ENCODE measurements at places on chromosomes 11 and 22. TPM values are rescaled to one million over a fixed set of nuclear protein-coding genes. Genes with fewer than 3 reads are reported as not detected.
A peak's percentile ranks its signal among the peaks of the same experiment; 100 is the strongest.

GRCh38 chr22:44761025-44761424 lies 8.7 kb downstream of the ARHGAP8 start:
- DNase-seq, result no peak

GRCh38 chr11:15161790-15162189 lies 47.1 kb downstream of the INSC start:
- no peak for DNase-seq

DNA sequence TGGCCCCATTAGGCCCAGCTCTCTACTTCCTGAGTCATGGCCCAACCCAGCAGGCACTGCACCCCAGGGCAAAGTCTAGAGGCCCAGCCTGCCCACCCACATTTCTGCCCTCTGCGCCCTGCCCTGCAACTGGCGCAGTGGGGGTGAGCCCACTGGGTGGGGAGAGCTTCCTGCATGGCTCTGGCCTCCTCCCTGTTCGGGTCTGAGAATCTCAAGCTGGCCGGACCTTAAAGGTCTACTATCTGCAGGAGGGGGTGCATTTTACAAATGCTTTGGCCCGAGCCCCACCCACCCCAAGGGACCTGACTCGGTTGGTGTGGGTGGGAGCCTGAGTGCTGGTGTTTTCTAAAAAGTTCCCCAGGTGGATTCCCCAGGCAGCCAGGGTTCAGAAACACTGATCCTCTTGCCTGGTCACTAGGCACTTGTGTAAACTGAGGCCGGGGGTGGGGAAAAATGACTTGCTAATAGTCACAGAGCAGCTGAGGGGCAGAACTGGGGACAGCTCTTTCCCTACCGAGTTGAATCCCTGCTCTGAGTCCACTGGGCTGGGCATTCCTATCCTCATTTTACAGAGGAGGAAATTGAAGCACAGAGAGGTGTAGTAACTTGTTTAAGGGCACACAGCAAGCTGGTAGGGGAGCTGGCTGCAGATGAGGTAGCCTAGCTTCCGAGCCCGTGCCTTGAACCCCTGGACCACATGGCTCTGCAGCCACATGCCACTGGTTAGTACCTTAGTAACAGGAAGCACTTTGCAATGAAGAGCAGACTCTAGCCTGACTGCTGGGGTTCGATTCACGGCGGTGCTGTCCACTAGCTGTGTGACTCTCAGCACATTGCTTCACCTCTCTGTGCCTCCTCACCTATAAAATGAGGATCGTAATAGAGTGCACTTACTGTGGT lies 36.3 kb downstream of the CD82 start:
- DNase-seq, result no peak

GRCh38 chr11:21912285-21912684 lies 280.6 kb upstream of the ANO5 start:
- no peak for DNase-seq

DNA sequence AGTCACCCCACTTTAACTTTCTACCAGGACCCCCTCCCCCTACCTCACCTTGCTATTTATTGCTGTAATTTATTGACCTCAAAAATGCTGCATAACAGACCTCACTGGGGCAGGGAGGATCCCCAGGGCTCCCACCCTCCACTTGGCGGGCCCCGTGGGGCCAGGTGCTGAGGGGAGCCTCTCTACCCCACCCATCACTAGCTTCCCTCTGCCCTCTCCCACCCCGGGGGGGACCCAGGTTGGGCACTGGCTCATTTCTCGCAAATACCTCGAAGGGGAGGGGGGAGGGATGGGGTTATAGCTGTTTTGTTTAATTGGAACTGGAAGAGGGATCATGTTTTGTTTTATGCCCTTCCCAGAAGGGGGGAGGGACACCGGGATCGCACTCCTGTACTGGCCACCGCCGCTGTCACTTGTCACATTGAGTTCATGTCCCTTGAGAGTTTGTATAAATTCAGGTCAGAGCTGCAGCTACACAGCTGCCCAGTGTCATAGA lies 16.3 kb upstream of the TMEM191C start:
- DNase-seq, result no peak

GRCh38 chr11:86810288-86810687 lies 9.9 kb downstream of the PRSS23 start:
- no peak for DNase-seq

GRCh38 chr11:3914805-3915204 lies 59.3 kb downstream of the STIM1 start:
- DNase-seq, result peak; percentile 20

DNA sequence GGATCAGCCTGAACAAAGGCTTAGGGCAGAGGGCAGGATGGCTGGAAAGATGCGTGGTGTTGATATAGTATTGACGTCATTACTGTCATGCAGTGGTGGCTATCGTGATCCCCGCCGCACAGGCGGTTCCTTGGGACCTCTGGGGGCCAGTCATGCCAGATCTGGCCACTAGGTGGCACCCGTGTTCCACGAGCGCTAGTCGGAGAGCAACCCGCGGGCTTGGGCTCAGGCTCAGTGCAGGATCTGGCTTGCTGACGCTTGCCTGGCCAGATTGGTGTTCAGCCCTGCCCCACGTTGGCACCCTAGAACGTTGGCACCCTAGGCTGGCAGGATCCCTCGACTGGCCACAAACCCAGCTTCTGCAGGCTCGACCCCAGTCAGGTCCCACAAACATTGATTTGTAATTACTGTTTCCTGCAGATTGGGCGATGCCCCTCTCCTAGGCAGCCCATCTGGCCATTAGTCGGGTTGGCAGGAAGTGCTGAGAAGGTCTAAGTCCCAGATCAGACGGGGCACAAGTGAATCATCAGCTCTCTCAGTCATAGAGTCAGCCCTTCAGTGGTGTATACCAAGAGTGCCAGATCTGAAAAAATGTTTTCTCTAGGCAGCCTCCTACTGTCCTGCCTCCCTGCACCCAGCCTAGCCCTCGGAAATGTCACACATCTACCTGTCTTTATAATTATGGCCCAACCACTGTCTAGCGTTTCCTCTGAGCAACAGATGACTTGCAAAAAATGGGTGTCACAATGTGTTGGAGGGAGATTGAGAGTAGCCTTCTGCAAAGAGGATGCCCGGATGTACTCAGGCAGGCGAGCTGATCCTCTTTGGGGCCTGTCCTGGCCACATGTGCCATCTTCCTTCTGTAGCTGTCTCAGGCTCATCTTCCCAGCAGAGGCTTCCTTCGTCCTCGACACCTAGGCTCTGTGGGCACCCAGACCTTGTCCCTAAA lies 315.3 kb downstream of the TMEM135 start:
- peak; percentile 86 for DNase-seq

DNA sequence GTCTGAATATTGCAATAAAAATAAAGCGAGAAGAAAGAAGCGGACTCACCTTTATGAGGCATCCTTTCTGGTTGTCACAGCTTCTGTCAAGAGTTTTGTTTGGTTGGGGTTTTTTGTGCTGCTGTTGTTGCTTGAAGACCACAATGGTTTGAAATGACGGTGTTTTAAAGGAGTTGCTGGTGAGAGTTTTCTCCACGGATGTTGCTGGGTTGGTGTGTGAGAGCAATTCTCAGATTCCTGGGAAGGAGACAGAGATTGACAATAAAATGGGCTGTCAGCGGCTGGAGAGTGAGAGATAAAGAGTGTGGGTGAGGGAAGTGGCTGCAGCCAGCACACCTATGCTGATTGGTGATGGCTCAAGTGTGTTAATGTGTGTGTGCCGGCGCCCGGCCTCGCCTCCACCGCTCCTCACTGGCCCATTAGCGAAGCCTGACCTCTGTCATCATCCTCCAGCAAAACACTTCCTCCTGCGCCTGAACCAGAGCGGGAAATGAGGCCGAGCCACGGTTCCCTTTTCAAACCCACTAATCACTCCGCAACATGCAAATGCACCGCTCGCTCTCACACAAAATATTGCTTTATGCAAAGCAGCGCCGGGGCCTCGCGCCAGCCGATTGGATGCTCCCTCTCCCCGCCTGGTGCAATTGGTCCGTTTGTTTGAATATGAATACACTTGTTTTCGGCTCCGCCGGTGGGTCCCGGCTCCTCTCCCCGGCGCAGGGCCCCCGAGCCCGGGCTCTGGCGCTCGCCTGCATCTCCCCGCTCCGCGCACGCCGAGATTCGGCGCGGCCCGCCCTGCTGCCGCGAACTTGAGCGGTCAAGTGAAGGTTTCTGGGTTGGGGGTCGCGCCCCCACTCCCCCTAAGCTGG lies at the start of gene PAX6:
PAX6 (minus strand) TSS at position 544 of the 869 bp plus-strand sequence. CDS start 4,911 bp downstream, outside the sequence.
- peak; percentile 78 for DNase-seq

DNA sequence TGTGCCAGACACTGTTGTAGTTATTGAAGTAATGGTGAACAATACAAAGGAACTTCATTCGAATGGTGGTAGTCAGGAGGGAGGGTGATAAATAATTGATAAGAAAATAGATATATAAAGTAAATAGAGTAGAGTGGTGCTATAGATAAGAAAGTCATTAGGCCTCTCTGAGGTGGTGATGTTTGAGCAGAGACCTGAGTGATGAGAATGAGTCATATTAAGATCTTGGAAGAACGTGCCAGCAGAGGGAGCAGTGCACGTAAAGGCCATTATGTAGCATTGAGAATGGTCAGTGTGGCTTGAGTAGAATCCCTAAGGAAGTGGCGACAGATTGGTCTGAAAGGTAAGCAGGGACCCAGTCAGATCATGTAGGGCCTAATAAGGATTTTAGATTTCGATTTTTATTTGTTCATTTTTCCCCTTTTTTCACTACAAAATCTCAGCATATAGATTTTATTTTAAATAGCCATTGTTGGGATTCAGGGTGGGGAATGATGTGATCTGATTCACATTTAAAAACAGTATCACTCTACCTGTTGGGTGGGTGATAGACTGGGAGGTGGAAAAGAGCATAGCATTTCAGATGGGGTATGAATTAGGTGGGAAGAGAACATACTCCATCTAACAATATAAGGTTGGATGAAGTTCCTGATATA lies 44.7 kb downstream of the CCDC90B start:
- DNase-seq, result peak; percentile 73

- no peak for DNase-seq
Measured at GRCh38 chr22:46008836-46009596, 32.1 kb upstream of the WNT7B start.

- no peak for DNase-seq
Measured at GRCh38 chr11:87263979-87264378, 226.2 kb downstream of the TMEM135 start.

DNA sequence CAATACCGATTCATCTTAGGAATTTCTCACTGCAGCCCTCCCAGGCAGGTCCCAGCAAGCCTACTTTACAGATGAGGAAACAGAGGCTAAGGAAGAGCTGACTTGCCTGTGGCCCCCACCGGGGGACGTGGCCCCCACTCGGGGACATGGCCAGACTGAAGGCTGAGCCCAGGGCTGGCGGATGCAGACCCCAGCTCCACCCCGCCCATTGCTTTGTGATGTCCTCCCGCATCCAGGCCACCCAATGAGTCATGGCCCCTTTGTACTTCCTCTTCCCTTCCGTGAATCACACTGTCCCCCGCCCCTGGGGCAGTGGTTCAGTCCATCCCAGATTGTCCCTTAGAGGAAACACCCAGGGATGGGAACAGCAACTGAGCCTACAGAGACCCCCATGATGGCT lies 116.0 kb upstream of the ANO1 start:
- DNase-seq, result peak; percentile 79

- peak; percentile 32 for DNase-seq
Measured at GRCh38 chr11:94780432-94780831, 12.3 kb downstream of the AMOTL1 start.

DNA sequence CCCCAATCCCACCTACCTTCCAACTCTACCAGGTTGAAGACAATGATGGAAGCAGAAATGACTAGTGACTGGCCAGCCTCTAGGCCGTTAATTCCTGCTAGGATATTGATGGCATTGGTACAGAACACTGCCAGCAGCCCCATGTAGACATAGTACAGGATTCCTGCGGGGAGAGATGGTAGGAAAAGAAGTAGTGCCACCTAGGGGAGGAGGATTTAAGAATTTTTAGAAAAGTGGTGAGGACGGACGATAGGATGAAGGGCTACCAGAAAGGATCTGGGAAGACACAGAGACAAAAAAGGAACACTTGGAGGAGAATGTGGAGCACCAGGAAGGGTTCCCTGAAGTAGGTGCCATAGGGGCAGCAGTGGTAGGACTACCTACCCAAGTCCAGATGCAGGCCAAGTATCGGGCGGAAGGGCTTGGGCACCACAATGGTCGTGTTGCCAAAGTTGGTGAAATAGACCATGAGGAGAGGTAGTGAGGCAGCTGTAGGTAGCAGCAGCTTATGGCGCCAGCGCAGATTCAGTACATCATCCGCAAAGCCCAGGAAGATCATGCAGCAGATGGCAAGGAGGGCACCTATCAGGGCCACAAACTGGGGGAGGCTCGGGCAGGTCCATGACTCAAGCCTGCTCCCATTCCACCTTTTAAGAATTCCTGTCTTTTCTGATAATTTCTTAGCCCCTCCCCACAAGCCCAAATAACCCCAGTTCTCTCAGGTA lies 1.2 kb downstream of the DPAGT1 start:
- peak; percentile 68 for DNase-seq

GRCh38 chr11:124746621-124747243 lies 5.3 kb downstream of the VSIG2 start:
- DNase-seq, result peak; percentile 91

GRCh38 chr11:132549561-132549960 lies 982.7 kb downstream of the OPCML start:
- DNase-seq, result no peak

- DNase-seq, result no peak
Measured at GRCh38 chr11:2462986-2463765, 18.4 kb downstream of the KCNQ1 start.

DNA sequence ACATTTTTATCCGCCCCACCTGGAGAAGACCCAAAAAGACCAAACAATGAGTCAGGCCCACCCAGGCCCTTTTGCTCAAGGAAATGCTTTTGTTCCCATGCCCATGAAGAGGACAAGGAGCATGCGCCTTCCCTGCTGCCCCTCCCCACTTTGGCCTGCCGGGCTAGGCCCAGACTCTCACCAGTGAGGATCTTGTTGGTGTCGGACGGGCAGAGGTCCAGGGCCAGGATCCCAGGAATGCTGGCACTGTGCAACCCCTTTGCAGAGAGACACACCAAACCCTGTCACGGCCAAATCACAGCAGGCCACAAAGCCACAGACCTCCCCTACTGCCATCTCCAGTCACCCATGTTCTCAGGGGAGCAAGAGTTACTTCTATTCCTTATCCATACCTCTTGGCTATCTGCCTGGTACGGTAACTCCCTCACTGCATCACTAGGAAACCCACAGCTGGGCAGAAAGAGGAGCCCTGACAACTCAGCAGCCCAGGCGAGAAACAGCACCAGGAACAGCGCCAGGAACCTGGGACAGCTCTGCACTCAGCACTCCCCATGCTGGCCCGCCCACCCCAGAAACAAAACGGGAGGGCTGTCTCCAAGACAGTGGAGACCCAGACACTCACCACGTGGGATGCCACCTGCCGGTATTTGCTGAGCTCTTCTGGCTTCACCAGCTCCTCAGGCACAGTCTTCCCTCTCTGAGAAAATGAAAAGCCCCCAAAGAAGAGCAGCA lies 5.5 kb downstream of the PRPF19 start:
- DNase-seq, result no peak

- no peak for DNase-seq
Measured at GRCh38 chr22:41570221-41570620, 9.4 kb downstream of the CSDC2 start.

- no peak for DNase-seq
Measured at GRCh38 chr11:33651555-33651954, 49.1 kb downstream of the C11orf91 start.

MPPED1 gene
- total RNA-seq, result under 0.01 TPM

KIF18A gene
- total RNA-seq, result 6.8 TPM

OR51M1 gene
- total RNA-seq, result not detected

MMP27 gene
- not detected for total RNA-seq

OR8I2 gene
- not detected for total RNA-seq

TIMP3 gene
- total RNA-seq, result 96.5 TPM

UPK3A gene
- total RNA-seq, result not detected

MICAL2 gene
- total RNA-seq, result 98.7 TPM

MS4A4E gene
- not detected for total RNA-seq

OR51E1 gene
- total RNA-seq, result not detected
